ENCODE measurements at places on chromosomes 7 and 10.

DNA sequence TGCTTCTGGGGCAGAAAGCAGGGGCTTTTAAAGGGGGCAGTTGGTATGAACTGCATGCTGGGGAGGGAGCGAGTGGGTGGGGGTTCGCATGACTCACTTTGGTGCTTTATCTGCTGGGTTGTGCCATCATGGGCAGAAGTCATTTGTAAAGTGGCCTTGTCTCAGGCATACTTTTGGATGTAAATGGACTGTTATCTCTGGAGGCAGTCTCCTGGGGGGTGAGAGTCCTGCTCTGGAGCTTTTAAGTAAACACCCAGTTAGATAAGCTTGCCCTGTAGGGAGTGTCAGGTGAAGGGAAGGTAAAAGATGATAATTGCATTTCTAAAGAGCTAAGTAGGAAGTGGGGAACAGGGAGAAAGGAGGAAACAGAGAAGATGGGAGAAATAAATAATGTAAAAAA, 1.6 kb upstream of the GSTO1 start:
- H3K4me1 ChIP-seq = peaks cover 6% of the 10 kb centered on the region
- no peak overlapping the region for H3K4me3 ChIP-seq
- H3K36me3 ChIP-seq = peaks cover under 1% of the 10 kb centered on the region
- no peaks in the 10 kb centered on the region for H3K27me3 ChIP-seq
- no peak for DNase-seq

GRCh38 chr10:114691442-114691941, 33.4 kb upstream of the ABLIM1 start:
- H3K27me3 ChIP-seq = no peaks in the 10 kb centered on the region
- no peak overlapping the region for H3K4me3 ChIP-seq
- no peaks in the 10 kb centered on the region for H3K36me3 ChIP-seq

DNA sequence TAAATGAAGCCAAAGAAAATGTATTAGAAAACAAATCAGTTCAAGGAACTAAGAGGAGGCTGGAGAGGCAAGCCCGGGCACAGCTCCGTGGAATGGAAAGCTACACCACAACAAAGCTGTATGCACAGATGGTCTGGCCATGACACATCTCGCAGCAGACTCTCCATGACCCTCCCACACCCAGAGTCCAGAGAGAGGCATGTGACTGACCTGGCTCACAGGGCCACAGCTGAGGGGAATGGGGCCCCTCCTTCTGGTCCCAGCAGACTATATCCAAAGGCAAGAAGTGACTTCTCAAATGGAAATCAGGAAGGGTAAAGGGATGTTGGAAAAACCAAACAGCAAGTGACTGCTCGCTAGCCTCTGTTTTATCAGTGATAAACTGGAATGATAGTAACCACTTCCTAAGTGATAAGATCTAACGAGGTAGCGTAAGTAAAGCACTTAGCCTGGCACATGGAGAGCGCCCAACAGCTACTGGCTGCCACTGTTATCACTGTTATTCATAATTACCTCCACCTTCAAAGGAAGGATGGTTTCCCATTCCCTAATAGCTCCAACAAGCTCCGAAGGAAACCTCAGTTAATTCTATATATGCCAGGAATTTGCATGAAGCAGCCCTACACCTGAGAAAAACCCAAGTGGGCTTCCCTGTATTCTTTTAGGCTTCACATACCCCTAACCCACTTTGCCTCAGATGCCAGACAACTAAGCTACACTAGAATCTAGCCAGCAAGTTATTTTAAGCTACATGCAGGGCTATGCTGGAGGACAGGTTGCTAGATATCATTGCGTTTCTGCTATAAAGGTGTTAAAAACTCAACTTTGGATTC, 8.4 kb downstream of the OSBPL3 start:
- no peaks in the 10 kb centered on the region for H3K36me3 ChIP-seq
- H3K27me3 ChIP-seq = no peaks in the 10 kb centered on the region
- no peak for DNase-seq
- H3K27ac ChIP-seq = no peak overlapping the region
- no peak overlapping the region for H3K4me3 ChIP-seq

- no peaks in the 10 kb centered on the region for H3K4me1 ChIP-seq
- no peaks in the 10 kb centered on the region for H3K27me3 ChIP-seq
- no peak overlapping the region for H3K4me3 ChIP-seq
- no peak overlapping the region for H3K27ac ChIP-seq
- DNase-seq = no peak
- no peaks in the 10 kb centered on the region for H3K36me3 ChIP-seq
Observed at GRCh38 chr7:86149024-86149665, 494.6 kb upstream of the GRM3 start.

DNA sequence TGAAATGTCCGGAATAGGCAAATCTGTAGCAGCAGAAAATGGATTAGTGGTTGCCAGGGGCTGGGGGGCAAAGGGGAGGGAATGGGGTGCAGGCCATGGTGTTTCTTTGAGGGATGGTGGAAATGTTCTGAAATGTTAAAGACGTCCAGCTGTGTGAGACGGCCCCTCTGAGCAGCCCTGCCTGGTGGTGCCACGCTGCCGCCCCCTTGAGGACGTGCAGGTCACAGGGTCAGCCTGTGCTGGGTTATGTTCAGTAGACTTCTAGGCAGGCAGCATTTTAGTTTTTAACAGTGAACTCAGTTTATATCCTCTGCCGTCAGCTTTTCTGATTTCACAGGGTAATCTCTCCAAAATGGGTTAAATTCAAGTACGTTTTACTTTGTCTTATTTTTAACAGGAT, 9.4 kb downstream of the NUB1 start:
- no peak overlapping the region for H3K27ac ChIP-seq
- H3K4me3 ChIP-seq = no peak overlapping the region
- H3K4me1 ChIP-seq = peaks cover 5% of the 10 kb centered on the region
- H3K27me3 ChIP-seq = no peaks in the 10 kb centered on the region
- DNase-seq = peak; percentile 32

GRCh38 chr7:121621937-121622336, 225.8 kb upstream of the FAM3C start:
- no peak overlapping the region for H3K4me3 ChIP-seq
- no peaks in the 10 kb centered on the region for H3K4me1 ChIP-seq
- no peaks in the 10 kb centered on the region for H3K27me3 ChIP-seq
- H3K36me3 ChIP-seq = no peaks in the 10 kb centered on the region
- no peak overlapping the region for H3K27ac ChIP-seq

- H3K27me3 ChIP-seq = no peaks in the 10 kb centered on the region
- peak within 1 kb of the TSS; percentile 88 for H3K27ac ChIP-seq
Observed at GRCh38 chr10:23095404-23095965, at the start of gene MSRB2. Gene MSRB2, plus strand, starts transcription at chr10:23095579. Its CDS starts 30 bp downstream, at chr10:23095609.

DNA sequence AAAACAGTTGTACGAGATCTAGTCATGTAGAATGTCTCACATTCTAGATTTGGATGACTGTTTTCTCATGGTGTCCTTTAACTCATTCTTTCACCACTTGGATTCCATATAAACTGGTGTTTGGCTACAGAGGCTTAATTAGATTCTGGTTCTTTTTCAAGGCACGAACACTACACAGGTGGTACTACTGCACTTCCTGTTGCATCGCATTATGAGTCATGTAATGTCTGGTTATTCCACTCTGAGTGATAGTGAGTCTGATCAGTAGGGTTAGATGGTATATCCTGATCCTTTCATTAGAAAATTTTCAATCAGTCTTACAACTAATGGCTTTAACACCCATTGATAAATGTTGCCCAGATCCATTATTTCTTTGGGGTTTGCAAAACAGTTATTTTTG, 11.2 kb upstream of the AKAP9 start:
- no peak overlapping the region for H3K27ac ChIP-seq
- DNase-seq = no peak
- H3K27me3 ChIP-seq = no peaks in the 10 kb centered on the region
- no peaks in the 10 kb centered on the region for H3K4me1 ChIP-seq
- no peaks in the 10 kb centered on the region for H3K36me3 ChIP-seq

GRCh38 chr7:99193527-99194220, 14.2 kb downstream of the KPNA7 start:
- H3K27me3 ChIP-seq = no peaks in the 10 kb centered on the region
- no peak for DNase-seq
- no peak overlapping the region for H3K27ac ChIP-seq
- H3K4me1 ChIP-seq = no peaks in the 10 kb centered on the region
- H3K36me3 ChIP-seq = no peaks in the 10 kb centered on the region

- no peaks in the 10 kb centered on the region for H3K27me3 ChIP-seq
- H3K4me3 ChIP-seq = no peak overlapping the region
- no peaks in the 10 kb centered on the region for H3K4me1 ChIP-seq
- no peak for DNase-seq
- no peak overlapping the region for H3K27ac ChIP-seq
Observed at GRCh38 chr7:77855371-77856083, 57.0 kb downstream of the PHTF2 start.

DNA sequence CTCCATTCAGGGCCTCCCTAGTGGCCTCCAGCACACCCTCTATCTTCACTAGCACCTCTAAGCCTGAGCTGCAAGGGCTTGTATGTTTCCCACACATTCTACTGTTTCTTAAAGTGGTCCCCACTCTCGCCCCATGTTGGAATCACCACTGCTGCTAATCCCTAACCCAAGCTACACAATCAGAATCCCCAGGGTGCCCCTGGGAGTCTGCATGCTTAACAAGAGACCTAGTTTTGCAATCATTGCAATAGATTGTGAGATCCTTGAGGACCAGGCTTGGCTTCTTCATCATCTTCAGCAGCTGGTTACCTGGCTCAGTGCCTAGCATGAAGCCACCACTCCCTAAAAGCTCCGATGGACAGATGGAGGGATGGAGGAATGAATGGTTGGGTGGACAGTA, 113.9 kb downstream of the MYOF start:
- DNase-seq = no peak
- H3K36me3 ChIP-seq = no peaks in the 10 kb centered on the region

DNA sequence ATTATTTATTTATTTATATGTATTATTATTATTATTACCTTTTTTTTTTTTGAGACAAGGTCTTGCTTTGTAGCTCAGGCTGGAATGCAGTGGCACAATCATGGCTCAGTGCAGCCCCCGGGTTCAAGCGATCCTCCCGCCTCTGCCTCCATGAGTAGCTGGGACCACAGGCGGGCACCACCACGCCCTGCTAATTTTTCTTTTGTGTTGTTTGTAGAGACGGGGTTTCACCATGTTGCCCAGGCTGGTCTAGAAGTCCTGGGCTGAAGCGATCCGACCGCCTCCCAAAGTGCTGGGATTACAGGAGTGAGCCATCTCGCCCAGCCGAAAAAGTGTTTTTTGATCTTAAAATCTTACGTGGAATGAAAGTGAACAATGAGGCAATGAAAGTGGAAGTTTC, 79.4 kb upstream of the C1GALT1 start:
- no peak overlapping the region for H3K27ac ChIP-seq
- no peak for DNase-seq
- no peaks in the 10 kb centered on the region for H3K27me3 ChIP-seq
- H3K4me3 ChIP-seq = no peak overlapping the region
- no peaks in the 10 kb centered on the region for H3K4me1 ChIP-seq

Measured in colonic mucosa (tissue), 4 donors.